NCI-H460 (cell line): ENCODE measurements at places on chromosomes 13 and 19.

DNA sequence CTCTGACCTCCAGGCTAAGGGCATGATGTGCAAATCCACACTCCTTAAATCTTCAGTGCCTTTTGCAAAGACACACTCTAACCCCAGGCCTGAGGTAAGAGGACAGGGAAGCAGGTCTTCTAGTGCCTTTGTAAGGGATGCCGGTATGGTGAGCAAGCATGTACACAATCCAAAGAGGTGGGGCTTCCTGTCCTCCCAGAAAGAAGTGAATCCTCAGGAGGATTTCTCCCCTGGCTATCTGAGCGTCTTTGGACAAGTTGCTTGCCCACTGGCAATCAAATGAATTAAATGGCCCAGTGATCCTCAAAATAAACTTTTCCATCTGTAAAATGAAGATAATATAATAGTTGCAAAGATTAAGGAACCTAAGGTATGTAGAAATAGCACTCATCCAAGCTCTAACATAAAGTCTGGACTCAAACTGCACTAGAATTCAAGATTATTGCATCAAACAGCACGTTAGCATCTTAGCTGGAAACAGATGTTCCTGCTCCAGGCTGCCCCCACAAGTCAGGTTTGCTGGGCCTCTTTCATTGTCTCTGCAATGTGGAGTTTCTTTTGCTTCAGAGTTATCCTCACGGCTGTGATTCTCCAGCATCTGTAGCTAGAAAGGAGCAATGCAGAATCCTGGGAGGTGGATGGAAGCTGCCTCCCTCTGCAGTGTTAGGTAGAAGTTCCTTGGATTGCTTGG is 249.6 kb downstream of the TSHZ3 start:
- no peak for DNase-seq

DNA sequence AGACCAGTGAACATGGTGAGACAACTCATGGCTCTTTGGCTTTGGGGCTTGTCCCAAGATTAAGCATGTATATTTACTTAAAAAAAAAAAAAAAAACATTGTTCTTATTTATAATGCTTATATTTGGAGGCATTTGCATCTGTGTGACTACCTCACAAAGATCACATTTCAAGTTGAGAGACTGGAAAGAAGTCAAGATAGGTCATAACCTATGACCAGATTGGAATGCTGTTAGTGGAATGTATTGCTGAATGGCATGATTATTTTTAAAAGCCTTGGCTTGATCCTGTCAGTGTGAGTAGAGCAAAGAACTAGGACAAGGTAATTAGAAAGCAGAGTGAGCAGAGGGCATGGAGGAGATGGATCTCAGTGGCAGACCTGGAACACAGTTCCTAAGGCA is 214.6 kb downstream of the OXGR1 start:
- no peak for DNase-seq

DNA sequence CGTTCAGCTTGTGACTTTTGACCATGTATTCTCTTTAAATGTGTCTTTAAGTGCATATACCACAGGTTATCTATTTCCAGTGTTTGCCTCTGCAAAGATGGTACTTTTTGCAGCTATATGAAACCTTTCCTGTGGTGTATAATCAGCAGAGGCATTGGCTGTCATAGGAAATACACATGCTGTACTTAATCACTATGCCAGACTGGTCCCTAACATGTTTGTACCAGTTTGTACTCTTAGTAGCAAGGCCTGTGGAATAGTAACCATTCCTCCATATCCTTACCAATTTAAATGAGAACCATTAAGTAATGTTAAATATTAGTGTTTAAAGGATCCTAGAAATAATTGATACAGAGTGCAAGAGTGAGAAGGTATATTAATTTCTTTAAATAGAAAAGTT is 69.8 kb downstream of the CDK8 start:
- no peak for DNase-seq

DNA sequence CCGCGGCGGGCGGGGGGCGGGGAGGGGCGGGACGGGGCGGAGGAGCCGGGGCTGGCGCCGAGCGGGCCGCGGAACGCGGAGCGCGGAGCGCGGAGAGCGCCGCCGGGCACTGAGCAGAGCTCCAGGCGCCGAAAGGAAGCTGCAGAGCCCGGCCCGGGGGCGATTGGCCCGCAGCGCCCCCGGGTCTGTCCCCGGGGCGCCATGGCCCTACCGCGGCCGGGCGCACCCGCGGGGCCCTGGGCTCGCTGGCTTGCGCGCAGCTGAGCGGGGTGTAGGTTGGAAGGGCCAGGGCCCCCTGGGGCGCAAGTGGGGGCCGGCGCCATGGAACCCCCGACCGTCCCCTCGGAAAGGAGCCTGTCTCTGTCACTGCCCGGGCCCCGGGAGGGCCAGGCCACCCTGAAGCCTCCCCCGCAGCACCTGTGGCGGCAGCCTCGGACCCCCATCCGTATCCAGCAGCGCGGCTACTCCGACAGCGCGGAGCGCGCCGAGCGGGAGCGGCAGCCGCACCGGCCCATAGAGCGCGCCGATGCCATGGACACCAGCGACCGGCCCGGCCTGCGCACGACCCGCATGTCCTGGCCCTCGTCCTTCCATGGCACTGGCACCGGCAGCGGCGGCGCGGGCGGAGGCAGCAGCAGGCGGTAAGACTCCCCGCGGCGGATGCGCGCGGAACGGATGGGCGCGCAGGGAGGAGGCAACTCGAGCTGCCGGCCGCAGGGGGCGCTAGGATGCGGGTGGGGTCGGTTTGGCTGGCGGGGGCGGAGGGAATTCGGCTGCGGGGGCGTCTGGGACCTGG is at the start of gene PDE4A:
Gene PDE4A, plus strand, starts transcription at position 95 of the 796 bp plus-strand sequence. Its CDS starts 227 bp downstream, at position 322.
- no peak for DNase-seq

- DNase-seq: no peak
These were observed 51.3 kb downstream of the WDR87 start for GRCh38 chr19:37855098-37855497.

GRCh38 chr13:69296130-69296529 is 811.5 kb upstream of the ATXN8OS start:
- DNase-seq: no peak

- DNase-seq: no peak
These were observed 20.6 kb downstream of the BRSK1 start for GRCh38 chr19:55304279-55304978.

DNA sequence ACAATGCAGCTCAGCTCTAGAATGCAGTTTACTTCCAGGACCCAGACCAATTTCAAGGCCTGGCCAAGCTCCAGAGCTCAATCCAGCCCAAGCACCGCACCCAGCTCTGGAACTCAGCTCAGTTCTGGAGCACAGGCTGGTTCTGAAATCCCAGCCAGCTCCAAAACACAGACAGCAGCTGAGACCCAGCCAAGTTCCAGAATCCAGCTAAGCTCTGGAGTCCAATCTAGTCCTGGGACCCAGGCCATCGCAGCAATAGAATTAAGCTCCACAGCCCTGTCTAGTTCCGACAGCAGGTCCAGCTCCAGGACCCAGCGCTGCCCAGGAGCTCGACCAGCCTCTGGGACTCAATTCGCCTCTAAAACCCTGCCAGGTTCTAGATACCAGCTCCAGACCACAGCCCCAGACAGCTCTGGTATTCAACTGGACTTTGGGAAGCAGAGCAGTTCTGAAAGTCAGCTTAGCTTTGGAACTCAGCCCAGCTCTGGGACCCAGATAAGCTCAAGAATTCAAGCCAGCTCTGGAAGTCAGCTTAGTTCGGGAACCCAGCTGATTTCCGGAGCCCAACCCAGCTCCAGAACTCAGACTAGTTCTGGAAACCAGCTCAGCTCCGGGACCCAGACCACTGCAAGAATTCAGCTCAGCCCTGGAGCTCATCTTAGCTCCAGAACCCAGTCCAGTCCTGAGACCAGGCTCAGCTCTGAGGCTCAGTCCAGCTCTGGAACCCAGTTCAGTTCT is 6.8 kb downstream of the GIPC3 start:
- no peak for DNase-seq

GRCh38 chr13:110950819-110951570 is 36.1 kb upstream of the ANKRD10 start:
- DNase-seq: no peak

DNA sequence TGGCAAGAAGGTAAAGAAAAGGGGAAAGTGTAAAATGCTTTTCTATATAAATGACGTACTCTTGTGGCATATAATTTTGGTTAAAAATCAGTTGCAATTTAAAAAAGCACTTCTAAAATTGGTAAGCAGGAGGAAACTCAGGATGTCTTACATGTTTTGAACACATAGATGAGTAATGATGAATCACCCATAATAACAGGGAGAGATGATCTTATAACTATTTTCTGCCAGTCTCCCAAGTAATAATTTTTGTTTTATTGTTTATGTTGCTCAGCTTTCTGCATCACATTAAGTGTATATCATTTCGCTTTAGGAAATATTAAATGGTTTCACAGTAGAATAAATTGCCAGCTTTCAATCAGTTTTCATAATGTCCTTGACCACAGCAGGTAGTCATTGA is 1430.7 kb upstream of the PCDH20 start:
- no peak for DNase-seq
